ENCODE measurements at places on chromosomes 16 and 17. TPM values are rescaled to one million over a fixed set of nuclear protein-coding genes. Genes with fewer than 3 reads are reported as not detected.
A peak's percentile ranks its signal among the peaks of the same experiment; 100 is the strongest.

GRCh38 chr17:38590988-38591758 lies 14.6 kb downstream of the SRCIN1 start:
- no peak for DNase-seq

GRCh38 chr17:10109146-10109545 lies 89.3 kb downstream of the GAS7 start:
- DNase-seq: no peak

DNA sequence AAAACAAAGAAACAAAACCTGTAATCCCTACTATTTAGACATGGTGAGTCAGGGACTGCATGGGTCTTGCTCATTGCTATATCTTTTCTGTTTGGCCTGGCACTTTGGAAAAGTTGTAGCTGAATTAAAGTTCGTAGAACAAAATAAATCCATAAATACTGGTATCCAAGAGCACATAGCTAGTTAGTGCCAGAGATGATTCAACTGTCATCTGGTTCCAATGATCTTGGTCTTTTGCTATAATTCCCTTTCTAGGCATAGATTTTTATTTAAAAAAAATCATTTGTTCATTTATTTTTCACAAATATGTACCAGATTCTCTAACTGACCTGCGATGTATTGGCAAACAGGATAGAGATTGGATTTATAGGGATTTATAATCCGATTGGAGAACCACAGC lies 1436.1 kb upstream of the GOT2 start:
- DNase-seq: no peak

Gene PARD6A
- total RNA-seq: 5.6 TPM

Gene KLHL10
- total RNA-seq: not detected

GRCh38 chr17:37067555-37068111 lies 118.9 kb downstream of the AATF start:
- no peak for DNase-seq

DNA sequence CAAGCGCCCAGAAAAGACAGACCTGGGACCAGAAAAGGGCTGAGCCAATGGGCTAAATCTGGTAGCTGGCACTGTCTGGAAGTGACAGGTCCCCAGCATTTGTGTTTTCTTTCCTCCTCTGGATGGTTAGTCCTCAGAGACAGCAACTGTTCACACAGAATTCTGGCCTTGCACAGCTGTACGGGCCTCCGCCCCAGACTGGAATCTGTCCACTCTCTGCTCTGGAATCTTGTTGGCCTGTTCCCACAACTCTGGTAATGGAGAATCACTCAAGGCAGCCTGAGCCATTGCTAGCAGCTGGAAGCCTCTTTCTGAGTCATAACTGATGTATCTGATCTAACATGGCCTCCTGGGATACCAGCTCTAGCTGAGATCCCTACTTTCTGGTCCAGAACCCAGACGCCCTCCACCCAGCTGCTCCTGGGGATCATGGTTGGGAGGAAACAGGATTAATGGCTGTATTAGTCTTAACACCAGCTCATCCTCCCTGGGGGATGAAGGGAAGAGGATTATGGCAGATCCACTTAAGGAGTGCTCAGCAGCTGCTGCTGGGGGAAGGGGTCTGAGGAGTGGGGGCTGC lies 9.1 kb downstream of the ZNF668 start:
- DNase-seq: no peak

Gene EVI2B
- total RNA-seq: 15.7 TPM

- DNase-seq: no peak
These were observed 26.4 kb downstream of the CPD start for GRCh38 chr17:30405161-30405560.

DNA sequence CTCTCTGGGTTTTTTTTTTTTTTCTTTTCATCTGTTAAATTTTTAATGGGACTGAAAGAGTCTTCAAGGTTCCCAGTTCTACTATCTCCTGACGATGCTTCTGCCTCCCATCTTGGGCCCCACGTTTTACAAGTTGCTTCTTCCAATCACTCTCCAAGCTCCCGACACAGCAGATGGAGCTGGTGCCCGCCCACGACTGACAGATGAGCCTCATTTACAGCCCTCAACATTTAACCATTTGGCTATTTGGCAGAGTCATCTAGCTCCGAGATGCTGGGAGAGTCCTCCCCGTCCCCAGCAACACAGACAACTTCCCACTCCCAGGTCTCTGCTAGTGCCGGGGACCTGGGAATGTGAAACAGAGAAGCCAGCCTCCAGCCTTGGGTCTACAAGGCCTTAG lies 276.9 kb downstream of the SHISA9 start:
- DNase-seq: no peak

Gene ORC6
- 1.8 TPM for total RNA-seq

DNA sequence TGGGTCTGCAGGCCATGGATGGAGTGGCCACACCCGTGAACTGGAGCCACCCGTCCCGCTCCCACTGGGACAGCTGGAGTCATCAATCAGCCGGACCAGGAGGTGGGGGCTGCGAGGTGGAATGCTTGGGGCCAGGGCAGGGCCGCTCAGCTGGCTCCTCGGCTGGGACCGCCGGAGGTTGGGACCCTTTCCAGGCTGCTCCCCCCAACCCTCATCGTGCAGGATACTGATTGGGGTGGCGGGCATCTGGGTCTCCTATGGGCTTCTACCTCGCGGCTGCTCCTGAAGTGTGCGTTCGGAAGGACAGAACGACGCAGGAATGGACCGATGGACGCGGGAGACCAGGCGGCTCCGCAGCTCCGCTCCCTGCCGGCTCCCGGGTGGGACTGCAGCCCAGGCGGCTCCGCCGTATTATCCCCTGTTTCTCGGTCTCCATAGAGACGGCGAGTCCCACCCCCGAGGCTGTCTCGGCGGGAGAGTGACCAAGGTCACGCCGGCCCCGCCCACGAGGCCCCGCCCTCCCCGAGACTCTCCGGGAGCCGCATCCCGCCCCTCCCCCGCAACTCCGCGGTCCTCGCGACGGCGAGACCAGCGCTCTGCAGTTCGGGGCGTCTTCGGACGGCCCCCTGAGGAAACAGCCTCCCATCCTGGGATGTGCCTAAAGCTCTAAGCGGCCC lies at the start of gene TPPP3:
Gene TPPP3 (minus strand): TSS at position 388 of the 677 bp plus-strand sequence. CDS start 2,387 bp downstream, outside the sequence.
- peak; percentile 93 for DNase-seq

DNA sequence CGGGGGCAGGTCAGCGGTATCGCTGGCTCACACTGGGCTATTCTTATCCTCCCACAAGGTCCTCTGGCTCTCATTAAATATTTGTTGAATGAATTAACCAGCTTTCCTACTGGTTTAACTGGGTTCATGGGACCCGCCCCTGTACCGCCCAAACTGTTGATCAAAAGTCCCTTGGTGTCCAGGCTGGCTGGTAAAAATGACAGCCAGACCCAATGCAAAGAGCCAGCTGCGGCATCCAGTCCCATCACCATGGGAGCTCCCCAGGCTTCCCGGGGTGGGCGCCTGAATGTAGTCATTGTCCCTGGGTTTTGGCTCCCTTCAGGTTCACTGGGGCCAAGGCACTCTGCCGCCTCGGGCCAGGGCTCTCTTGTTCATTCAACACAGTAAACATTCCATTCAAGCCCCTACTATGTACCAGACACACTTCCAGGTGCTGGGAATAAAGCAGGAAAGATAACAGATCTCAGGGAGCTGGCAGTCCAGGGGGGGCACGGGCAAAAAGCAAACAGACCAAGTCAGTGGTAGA lies 11.7 kb upstream of the ATP2C2 start:
- no peak for DNase-seq

DNA sequence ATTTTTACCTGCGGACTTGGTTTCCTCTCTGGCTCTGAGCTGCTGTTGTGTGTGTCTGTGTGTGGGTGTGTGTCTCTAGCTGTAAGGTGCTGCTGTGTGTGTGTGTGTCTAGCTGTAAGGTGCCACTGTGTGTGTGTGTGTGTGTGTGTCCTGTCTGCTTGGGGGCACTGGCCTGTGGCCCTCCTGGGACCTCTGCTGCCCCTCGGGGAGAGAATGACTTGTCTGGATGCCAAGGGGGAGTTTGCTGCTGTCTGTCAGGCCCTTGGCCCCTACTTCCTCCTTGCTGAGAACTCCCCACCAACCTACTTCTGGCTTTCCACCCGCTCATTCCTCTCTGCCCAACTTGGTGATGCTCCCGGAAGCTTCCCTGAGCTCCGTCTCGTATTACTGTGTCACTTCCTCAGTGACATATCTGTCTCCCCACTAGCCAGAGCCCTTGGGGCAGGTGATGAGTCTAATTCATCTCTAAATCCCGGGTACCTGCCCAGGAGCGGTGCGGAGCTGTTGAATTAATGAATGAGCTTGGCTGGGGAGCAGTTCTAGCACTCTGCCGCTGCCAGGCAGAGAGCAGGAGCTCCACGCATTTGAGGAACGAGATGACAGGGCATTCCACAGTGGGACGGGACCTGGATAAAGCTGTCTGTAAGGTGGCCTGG lies 3.5 kb upstream of the LASP1NB start:
- peak; percentile 48 for DNase-seq

DNA sequence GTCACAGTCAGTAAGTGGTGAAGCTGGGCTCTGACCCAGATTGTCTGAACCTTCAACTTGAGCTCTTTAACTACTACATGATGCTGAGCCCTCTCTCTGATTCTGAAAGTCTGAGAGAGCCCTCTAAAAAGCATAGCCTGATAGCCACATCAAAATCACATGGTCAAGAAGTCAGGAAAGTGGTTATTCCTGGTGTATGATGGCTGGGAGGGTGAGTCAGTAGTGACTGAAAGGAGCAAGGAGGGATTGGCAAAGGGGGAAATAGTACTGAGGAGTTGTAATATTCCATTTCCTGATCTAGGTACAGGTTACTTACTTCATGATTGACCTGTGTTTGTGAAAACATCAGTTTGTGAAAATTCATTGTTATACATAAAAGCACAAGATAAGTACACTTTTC lies 89.1 kb downstream of the SSH2 start:
- DNase-seq: no peak

DNA sequence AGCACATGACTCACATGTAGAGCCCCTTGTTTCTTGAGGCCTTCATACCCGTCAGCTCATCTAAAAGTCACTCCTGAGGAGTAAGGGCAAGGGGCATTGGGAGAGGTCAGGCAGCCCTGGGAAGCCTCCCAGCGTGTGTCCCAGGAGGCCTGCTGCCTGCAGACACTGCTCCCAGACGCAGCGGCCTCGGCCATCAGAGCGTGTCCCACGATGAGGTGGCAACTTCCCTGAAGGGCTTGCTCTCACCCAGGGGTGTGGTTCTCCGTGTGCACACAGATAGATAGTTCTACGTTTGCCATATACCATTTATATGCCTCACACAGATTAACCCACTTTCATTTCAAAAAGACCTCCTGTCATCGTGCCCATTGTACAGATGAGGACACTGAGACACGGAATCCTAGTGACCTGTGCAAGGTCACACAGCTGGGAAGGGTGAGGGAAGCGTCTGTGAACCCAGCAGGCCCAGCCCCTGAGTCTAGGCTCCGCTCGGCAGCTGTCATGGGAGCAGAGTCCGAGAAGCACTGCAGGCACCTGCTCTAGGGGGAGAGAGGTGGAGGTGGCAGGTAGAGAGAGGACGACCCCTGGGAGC lies 8.3 kb downstream of the TUBB3 start:
- DNase-seq: no peak

DNA sequence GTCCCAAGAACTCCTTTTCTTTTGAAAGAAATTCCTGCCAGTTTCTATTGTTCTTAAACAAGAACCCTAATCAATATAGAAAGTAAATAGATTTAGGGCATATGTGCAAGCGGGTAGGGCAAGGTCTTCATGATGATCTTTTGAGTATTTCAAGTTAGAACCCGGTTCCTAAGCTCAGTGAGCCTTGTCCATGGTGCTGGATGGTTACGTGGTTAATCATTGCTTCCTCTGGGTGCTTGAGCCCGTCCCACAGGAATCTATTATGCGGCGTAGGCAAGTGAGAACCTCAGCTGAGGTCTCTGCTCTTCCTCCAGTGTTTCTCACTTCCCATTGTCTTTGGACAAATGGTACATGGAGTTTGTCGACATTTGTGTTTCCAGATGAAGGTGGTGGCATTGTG lies 580.8 kb upstream of the EEF2KMT start:
- no peak for DNase-seq

Gene RNU2-1
- 9,260 TPM for total RNA-seq

GRCh38 chr17:73068322-73069153 lies 23.9 kb downstream of the SLC39A11 start:
- DNase-seq: no peak

DNA sequence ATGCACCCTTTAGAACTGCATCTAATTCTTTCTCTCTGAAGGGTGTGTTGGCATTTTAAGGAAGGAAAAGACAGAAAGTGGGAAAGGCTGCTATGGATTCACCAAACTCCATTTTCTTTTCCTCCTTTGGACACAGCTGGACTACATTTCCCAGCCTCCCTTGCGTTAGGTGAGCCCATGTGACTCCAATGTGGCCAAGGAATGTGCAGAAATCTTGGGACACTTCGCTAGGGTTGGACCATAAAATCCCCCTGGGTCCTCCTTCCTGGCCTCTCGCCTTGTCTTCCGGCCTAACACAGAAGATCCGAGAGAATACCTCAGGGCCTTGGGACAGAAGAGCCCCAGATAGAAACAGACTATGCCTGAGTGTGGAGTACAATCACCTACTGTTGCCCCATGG lies 56.3 kb downstream of the ABCC12 start:
- no peak for DNase-seq

Gene ZP2
- not detected for total RNA-seq

GRCh38 chr16:30785126-30786106 lies 1.6 kb downstream of the ZNF629 start:
- DNase-seq: no peak

DNA sequence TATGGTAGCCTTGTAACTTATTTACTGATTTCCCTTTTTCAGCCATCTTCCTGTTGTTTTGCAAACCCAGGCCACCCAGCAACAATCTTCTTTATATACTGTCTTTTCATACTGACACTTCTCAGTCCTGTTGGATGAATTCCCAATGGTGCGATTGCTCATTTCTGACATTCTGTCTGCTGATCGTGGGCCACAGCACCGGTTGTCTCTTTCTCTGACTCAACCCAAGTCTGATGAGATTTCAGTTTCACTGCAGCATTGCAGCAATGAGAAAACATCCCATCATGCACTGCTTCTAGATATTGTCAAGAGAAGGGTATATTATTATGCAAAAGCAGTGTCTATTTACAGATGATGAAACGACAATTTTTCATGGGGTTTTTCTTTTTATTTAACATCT lies 349.2 kb upstream of the HSBP1 start:
- DNase-seq: no peak

Gene NGFR
- 291 TPM for total RNA-seq

- no peak for DNase-seq
These were observed 29.8 kb upstream of the PLLP start for GRCh38 chr16:57314161-57314785.

DNA sequence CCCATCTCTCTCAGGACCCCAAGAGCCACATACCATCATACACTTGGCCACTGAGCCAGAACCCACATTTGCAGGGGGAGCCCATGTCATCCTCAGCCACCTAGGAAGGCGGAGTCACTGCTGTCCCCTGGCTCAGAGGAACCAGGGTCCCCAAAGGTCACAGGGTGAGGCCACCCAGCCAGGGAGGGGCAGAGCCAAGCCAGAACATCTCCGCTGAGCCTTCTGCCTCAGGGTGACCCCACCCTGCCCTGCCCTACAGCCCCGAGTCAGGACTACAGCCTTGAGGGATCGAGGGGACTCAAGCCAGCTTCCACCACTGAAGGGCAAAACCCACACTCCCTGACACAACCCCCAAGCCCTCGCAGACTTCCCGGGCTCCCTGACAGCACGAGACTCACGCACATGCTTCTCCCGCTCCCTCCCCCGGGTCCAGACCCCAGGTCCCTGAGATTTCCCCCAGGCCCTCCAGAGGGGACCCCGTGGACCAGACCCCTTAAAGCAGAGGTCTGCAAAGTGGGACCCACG lies 17.4 kb downstream of the PIEZO1 start:
- DNase-seq: no peak

Gene PLD6
- total RNA-seq: 7.6 TPM

Measured in sciatic nerve (tissue), 2 donors.